ENCODE measurements at places on chromosomes 3 and 15. TPM values are rescaled to one million over a fixed set of nuclear protein-coding genes. Genes with fewer than 3 reads are reported as not detected.

DNA sequence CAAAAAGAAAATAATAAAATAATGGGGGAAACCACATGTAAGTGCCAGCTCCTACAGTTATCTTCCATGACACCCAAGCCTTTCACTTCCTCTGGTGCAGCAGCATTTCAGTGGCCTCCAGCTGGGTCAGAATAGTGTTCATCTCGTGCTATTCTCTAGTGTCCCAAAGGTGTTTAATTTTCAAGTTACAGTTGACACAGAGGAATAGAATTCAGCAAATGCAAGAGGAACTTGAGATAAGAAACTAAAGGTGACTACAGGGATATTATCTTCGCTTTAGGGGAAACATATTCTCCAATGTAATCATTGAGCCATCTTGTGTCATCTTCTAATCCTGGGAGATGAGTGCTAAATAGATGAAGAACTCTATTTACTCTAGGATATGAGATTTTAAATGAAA lies 212.8 kb downstream of the EPHA3 start:
- DNase-seq, result no peak

DNA sequence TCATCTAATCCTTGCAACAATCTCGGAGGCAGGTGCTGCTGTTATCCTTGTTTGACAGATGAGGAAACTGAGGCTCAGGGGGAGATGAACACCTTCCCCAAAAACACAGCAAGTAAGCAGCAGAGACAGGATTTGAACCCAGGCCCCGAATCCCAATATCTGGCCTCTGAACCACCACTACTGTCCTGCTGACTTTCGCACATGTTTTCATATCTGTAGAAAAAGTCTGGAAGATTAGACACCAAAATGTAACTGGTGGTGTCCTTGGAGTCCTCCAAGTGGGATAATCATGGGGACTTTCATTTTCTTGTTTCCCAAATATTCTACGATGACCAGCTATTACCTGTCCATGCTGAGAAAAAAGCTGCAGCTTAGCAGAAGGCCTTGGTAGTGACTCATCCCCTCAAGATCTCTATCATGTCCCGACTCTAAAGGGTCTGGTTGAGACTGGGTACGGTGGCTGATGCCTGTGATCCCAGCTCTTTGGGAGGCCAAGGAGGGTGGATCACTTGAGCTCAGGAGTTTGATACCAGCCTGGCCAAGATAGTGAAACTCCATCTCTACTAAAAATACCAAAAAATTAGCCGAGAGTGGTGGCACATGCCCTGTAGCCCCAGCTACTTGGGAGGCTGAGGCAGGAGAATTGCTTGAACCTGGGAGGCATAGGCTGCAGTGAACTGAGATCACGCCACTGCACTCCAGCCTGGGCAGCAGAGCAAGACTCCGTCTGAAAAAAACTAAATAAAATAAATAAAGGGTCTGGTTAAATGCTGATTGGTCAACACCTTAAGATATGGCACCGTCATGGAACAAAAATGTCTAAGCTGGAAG lies 8.6 kb downstream of the IRAK2 start:
- DNase-seq, result no peak

DNA sequence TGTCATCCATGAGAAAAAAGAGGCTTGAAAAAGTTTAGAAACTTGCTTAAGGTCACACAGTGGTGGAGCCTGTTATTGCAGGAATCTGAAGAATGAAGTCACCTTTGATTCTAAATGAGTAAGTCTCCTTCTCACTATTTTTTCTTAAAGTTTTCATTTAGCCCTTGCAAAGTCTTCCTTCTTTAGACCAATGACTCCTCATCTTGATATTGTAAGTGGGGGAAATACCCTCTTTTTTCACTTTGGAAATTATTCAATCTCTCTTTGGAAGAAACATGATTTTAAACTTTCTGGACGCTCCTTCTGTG lies 787 bp upstream of the SLMAP start:
- no peak for DNase-seq

DNA sequence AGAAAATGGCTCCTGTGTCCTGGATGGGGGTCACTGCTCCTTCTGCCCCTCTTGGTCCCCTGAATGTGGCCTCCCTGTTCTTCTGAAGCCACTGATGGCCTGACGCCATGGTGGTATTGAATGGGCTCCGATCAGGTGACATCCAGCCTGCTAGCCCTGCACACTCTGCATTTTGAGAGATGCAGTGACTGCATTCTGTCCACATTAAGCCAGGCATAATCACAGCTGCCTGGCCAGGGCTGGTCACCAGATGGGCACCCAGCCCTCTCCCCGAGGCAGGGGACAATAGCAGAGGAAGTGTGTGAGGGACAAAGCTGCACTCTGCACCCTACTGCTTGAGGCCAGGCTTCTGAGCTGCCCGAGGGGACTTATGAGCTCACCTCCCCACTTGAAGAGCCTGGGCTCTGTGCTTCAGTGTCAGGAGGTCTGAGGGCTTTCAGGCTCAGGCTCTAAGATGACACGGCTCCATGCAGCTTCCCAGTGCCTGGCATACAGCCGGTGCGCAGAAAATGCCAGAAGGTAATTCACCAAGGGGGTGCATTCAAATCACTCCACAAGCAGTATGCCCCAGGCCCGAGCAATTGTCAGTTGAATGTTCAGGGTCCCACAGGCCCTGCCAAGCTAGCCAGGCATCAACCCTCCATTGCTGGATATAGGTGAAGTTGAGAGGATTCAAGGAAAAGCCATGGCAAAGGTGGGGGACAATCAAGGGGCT lies 56.8 kb downstream of the WNT7A start:
- DNase-seq, result no peak

GRCh38 chr3:14340960-14341708 lies 61.3 kb upstream of the SLC6A6 start:
- DNase-seq, result no peak

GRCh38 chr3:11720304-11720898 lies 76.7 kb upstream of the VGLL4 start:
- DNase-seq, result peak; percentile 80

DNA sequence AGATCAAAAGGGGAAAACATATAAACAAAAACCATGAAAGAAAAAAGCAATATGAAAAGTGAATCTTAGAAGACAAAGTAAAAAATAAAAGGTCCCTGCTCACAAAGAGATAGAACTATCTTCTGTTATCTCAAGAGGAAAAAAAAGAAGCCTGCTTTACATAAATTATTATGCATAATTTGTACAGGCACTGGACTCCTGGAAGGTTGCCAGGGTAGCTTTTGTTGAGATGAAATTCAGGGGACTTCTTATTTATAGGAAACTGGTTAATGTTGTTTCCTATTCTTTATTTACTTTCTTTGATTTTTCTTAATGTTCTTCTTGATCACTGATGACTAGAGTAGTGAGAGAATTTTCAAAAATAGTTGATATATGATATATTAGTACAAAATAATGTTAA lies 66.9 kb downstream of the PPM1L start:
- DNase-seq, result no peak

- DNase-seq, result no peak
These were observed 50.4 kb upstream of the LARS2 start for GRCh38 chr3:45337839-45338470.

GRCh38 chr15:34132881-34133280 lies 31.0 kb downstream of the PGBD4 start:
- DNase-seq, result no peak

GRCh38 chr3:54065140-54065539 lies 57.2 kb upstream of the CACNA2D3 start:
- DNase-seq, result no peak

DNA sequence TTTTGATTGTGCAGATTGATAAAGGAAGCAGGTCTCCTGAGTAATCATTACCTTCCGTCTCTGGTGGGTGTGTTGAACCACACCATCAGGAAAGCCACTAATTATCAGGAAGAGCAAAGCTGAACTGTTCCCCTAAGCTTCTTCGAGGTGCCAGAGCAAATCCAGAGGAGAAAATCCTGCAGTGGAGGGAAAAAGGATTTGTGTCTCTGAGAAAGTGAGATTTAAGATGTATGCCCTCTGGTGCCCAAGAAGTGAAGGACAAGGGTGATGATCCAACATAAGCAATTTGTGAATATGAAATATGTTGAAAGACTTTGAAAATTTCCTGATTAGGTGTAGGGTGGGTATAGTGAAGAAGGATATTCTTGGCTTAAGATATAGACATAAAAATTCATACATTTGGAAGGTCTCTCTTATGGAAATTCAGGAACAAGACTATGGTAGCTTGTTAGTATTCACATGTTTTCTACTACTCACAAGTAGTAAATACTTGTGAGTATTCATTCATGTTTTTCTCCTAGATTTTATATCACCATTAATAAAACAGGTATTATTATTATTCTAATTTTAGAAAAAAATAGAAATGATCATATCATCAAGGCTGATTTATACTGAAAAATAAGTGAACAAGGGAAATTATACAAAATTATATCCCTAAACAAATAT lies 34.8 kb downstream of the COMMD2 start:
- DNase-seq, result peak; percentile 49

- DNase-seq, result no peak
These were observed 28.8 kb upstream of the SKOR1 start for GRCh38 chr15:67796196-67797127.

The GABRR3 gene
- total RNA-seq, result not detected

The DNAH12 gene
- 0.30 TPM for total RNA-seq

The FILIP1L gene
- 48.5 TPM for total RNA-seq

The SLC24A5 gene
- total RNA-seq, result 0.29 TPM
